Stimulated activated CD4-positive, alpha-beta T cell treated with anti-CD3 and anti-CD28 coated beads, Interleukin-1b, Interleukin-23, amount 100 ng/mL, for 24 hours (primary cell): ENCODE measurements at places on chromosomes 3 and 15.

- no peak for DNase-seq
Observed at GRCh38 chr3:9815986-9816385, 5.9 kb downstream of the TTLL3 start.

GRCh38 chr3:58524326-58524888 lies 12.6 kb downstream of the ACOX2 start:
- DNase-seq = no peak

- no peak for DNase-seq
Observed at GRCh38 chr15:34116620-34117019, 14.7 kb downstream of the PGBD4 start.

GRCh38 chr3:135311699-135312098 lies 516.6 kb downstream of the EPHB1 start:
- no peak for DNase-seq

GRCh38 chr15:95687061-95687460 lies 643.4 kb upstream of the NR2F2 start:
- no peak for DNase-seq

DNA sequence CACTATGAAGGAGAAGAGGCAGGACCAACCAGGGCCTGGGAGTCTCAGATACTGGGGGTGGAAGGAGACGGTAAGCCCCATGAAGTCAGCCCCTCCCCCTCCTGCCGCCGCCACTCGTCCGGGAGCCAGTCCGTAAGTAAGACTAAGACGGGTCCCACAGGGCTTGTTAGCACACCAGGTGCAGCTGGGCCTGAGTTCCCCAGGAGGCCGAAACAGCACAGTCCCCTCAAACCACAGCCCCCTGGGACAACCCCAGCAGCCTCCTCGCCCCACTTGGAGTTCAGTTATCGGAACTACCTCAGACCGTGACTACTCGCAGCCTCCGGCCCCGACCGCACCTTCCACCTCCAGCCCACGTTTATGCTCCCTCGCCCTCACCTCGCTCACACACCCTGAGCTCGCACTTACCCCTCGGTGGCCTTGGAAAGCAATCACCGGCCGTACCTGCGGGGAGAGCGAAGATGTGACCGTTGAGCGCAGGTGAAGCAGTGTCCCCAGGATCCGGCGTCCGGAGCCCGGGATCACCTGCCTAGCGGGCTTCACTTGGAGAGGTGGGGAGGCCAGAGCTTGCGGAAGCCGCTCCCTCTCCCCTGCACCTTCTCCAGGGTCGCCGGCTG lies 557 bp downstream of the ELL3 start:
- DNase-seq = no peak

DNA sequence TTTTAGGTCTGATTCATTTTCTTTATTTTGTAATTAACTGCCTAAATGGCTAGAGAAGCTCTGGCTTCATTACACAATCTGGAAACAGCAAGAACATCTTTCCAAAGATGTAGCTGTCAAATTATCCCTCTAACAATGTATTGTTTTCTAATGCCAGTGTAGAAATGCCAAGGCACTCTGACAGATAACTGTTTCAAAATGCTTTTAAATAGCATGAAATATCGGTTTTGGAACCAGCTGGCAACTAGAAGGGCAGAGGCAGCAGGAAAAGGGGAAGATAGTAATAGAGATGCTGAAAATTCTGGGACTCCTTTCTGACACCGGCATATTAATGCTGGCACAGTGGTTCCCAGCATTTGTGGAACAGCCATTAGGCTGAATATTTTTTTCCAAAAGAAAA lies 26.1 kb downstream of the MORC1 start:
- DNase-seq = no peak

- no peak for DNase-seq
Observed at GRCh38 chr3:35690271-35690670, 50.9 kb downstream of the ARPP21 start.

GRCh38 chr3:130795396-130795795 lies 48.8 kb upstream of the PIK3R4 start:
- no peak for DNase-seq

- no peak for DNase-seq
Observed at GRCh38 chr3:44061268-44061667, 180.4 kb upstream of the TOPAZ1 start.

DNA sequence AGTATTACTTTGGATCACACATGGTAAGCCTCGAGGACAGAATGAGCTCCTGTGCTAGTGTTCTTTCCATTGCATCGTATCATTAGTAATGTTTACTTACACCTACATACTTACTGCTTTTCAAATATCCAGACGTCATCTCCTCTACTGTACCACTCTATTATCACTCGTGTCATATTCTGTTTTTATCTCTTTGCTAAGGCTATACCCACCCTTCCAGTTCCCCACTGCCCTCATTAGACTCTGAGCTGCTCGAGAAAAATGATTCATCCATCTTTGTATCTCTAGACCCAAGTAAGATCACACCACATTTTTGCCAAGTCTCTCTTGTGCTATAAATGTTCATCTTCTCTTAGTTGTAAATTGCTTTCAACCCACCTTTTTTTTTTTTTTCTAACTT lies 245.7 kb downstream of the TIGIT start:
- DNase-seq = no peak

DNA sequence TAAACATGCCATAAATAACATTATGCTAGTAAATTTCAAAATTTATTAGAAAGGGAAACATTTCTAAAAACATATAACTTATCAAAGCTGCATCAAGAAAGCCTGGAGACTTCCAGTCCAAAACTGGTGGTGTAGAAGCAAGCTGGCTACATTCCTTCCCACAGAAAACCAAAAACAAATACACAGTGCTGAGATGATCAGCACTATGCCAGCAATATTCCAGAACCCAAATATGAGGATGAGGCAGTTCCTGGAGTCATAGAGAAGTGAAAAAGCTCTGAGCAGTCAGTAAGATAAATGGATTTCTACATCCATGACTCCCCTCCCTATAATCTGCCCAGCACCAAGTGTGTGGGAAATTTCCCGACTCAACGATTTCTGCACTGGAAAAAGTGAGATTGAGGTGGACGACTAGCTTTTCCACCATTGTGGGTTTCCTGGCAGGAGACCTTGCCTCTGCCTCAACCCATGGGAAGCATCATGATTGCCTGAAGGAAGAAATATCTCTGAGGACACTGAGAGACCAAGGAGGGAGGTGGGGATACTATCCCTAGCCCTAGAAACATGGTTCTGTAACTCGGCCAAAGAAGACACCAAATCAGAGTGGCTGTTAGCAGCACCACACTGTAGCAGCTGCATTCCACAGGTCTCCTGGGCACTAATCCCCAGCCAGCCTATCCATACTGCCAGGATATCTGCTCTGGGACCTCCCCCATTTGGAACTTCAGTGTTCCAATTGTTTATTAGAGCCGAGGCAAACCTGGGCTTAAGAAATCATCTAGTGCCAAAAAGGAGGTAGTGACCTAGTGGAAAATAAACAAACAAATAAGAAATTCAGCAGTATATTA lies 11.8 kb upstream of the CLN6 start:
- DNase-seq = no peak

DNA sequence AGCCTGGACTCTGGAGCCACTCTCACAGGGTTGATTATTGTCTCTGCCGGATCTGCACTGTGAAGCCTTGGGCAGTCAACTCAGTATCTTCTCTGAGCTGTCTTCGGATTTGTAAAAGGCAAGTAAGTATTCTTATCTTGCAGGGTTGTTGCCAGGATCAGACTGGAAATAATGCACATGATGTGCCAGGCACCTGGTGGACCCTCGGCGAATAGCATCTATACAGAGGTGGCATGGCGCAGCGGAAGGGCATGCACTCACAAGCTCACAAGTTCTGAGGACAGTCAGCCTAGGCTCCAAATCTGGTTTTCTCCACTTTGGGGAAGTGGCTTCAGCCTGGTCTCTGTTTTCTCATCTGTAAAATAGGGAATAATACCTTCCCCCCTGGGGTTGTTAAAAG lies 113.9 kb downstream of the SRGAP3 start:
- no peak for DNase-seq

DNA sequence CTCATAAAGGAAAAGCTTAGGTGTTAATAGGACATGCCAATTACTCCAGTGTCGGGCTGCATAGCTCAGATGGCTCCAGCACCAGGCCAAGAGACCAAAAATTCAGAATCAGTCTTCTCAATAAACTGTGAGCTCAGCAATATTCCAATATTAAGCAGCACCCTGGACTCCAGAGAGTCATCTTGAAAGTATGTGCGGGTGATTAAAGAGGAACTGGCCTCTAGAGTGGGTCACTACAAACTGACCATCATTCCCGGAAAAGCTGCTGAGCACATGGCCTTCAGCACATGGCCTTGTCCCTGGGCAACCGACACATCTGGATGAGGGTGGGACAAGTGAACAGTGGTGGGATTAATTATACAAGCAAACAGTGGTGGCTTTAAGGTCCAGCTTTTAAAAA lies 59.0 kb downstream of the MAGI1 start:
- no peak for DNase-seq

DNA sequence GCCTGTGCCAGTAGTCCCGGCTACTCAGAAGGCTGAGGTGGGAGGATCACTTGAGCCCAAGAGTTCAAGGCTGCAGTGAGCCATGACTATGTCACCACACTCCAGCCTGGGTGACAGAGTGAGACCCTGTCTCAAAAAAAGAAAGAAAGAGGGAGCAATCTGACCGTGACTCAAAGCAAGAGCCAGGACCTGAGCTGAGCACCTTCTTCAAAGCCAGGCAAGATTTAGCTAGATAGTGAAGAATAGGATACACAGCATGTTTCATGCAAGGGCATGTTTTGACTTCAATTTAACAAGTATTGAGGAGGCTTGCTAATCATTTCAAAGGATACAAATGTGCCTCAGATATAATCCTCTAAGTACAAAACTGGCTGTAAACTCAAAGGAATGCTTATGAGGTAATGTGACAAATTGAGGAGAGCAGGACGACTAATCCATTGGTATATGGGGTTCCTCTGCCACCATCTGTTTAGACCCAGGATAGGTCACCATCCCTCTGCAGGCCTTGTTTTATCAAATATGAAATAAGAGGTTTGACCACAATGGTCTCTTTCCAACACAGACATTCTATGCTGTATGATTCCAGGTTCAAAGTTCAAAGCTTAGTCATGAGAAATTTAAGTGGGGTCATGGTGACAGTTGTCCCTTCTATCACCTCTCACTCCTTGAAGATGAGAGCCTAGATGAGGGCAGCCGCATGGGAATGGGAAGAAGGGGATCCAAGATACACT lies 33.2 kb downstream of the RAB27A start:
- DNase-seq = no peak

DNA sequence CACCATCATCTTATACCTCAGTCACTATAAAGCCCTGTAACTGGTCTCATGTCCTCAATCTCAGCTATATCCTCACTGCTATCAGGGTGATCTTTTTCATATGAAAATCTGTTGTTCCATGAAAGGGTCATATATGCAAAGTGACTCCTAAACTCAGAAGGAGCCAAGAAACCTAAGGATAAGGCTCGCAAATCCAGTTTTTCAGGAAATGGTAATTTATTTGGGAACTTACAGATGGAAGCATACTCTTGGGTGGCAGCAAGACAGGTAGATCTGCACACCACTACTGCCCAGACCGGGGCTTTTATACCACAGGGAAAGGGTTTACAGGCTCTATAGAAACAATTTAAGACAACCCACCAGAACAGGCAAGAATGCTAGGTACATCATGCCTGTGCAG lies 272.3 kb downstream of the UBE2E2 start:
- DNase-seq = no peak

GRCh38 chr15:88982304-88982945 lies 69.2 kb upstream of the MFGE8 start:
- no peak for DNase-seq
